Right ventricle myocardium superior (tissue), 1 donor: ENCODE measurements at places on chromosomes 3 and 15. TPM values are rescaled to one million over a fixed set of nuclear protein-coding genes. Genes with fewer than 3 reads are reported as not detected.
A peak's percentile ranks its signal among the peaks of the same experiment; 100 is the strongest.

GRCh38 chr15:38670128-38671005, 105.8 kb upstream of the RASGRP1 start:
- DNase-seq: no peak

- DNase-seq: no peak
Measured at GRCh38 chr15:70936326-70936725, 43.7 kb downstream of the LRRC49 start.

DNA sequence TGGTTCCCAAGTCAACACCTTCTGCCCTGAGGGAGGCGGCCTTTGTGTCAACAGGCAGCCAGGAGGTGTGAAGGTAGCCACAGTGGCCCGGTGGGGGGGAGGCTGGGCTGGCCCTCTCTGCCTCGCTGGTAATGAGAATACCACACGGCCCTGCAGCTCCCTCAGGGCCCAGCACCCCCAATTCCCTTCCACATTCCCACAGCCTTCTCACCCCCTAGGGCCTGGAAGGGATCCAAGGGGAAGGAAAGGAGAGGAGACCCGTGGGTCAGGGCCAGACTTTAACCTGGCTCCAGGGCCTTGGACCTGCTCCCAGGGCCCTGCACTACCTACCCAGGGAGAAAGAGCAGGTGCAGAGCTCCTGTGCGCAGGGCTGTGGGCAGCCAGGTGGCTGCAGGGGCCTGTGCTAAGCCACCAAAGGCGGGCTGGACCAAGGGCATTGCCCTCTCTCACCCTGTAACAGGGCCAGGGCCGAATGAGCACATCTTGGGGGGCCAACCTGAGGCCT, 8.7 kb upstream of the MESP2 start:
- DNase-seq: peak; percentile 32

GRCh38 chr3:117200962-117201361, 491.4 kb downstream of the TUSC7 start:
- no peak for DNase-seq

GRCh38 chr15:34594361-34594760, 10.9 kb upstream of the GOLGA8B start:
- DNase-seq: no peak

DNA sequence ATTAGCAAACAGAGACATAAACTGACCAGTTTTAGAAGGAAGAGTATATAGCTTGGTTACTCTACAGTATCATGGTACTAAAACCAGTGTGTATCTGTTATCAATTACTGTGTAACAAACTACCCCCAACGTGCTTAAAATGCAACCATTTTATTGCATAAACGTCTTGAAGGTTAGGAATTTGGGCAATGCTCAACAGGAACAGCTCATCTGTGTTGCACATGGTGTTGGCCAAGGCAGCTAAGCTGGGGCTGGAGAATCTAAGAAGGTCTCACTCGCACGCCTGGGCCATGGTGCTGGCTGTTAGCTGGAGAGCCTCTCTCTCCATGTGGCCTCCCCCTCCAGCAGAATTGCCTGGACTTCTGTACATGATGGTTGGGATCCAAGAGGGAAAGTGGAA, 81.2 kb upstream of the THBS1 start:
- DNase-seq: no peak

DNA sequence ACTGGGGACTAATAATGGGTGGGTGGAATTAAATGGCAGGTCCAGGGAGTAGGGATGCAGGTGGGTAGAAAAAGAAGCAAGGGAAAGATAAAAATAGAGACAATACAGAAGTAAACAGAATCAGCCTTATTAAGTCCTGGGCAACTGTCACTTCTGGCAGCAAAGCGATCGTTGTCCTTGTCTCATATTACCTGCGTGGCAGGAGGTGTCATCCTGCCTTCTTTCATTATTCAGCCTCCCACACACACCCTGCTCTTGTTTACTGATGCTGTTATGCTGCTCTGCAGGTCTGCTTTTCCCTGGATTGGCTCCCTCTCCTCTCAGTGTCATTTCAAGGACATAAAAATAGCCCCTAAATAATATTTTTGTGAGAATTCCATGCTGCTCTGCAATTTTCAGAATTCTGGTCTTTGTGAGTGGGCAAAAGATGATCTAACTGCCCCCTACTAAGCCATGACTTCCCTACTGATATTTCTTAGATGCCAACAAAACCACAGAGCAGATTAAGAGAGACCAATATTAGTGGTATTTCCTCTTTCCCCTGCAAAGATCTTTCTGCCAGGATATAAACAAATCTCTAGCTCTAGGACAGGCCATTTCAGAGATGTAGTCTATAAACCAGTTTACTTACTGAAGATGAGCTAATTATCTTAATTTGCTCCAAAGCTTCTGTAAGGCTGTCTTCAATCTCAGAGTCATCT, 8.5 kb downstream of the VEPH1 start:
- no peak for DNase-seq

- no peak for DNase-seq
Measured at GRCh38 chr3:101966226-101966625, 116.9 kb downstream of the NFKBIZ start.

DNA sequence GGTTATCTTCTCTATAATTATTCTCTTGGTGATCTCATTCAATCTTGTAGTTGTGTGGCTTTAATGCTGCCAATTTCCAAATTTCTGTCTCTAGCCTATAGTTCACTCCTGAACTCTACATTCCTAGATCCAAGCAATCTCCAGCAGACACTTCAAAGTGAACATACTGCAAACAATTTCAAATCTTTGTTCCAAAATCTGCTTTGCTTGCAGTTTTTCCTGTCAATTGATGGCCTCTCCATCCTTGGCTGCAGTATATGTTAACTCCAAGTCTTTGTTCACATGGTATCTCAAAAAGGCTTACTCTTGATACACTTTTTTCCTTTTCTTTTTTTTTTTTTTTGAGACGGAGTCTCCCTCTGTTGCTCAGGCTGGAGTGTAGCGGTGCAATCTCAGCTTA, 17.4 kb downstream of the NAA50 start:
- no peak for DNase-seq

DNA sequence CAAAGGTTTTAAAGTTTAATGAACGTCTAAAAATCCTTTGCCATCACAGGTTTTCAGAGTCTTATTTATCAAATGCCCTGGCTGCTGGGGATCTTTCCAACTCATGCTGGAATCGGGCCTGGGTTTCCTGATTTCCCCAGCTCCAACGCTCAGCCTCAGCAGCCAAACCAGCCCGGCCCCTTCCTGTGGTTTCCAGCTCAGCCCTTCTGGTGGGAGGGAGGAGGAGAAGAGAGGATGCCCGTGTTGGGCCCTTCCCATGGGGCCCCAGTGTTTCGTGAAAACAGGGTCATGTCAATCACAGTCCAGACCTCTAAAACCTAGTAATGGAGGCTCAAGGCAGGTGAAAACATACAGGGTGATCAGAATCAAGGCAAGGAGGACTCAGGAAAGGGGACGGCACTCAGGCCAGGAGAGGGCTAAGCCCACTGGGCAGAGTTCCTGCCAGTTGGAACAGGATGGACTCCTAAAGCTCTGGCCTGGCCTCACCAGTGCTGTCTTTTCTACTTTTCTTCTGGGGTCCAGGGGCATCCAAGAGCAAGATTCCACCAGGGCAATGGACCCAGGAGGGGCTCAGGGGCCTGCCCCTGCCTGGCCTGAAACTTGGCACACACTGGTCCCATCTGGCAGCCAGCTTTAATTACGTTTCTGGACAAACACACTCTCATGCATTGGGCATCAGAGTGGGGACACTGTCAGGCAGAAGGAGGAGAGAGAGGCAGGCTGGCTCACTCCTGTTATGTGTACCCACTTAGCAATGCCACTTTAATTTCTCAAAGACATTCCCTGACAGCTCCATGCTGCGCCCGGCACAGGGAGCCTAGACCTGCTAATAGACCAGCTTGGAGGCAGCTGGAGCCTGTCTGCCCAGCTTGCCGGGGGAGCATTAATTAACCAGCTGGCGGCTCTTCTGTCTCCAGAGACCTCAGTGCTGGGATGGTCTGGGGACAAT, 194.6 kb downstream of the FAM43A start:
- DNase-seq: peak; percentile 87

- DNase-seq: no peak
Measured at GRCh38 chr15:57972864-57973263, 92.6 kb downstream of the ALDH1A2 start.

- no peak for DNase-seq
Measured at GRCh38 chr15:69034352-69034751, 19.9 kb downstream of the NOX5 start.

DNA sequence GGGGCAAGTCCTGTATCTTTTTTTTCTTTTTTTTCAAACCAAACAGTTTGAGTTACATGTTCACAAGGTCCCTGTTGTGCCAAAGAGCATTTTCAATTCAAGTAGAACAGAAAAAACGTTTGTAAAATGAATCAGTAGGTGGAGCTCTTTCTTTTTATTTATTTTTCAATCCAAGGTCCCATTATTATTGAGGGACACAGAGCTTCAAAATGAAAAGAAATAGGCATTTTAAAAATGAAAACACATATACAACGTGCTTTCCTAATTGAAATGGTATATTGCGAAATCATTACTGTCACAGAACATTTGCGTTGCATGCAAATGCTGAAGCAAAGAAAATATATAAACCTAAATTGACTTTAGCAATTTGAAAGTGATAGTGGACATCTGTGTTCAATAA, 711.0 kb downstream of the MECOM start:
- DNase-seq: no peak

ITPKA gene
- total RNA-seq: 2.6 TPM

WDR72 gene
- 0.13 TPM for total RNA-seq

AP3B2 gene
- 1.7 TPM for total RNA-seq

LRRC2 gene
- total RNA-seq: 122 TPM

RAB6B gene
- 48.5 TPM for total RNA-seq

CPA3 gene
- total RNA-seq: 2.1 TPM

PAK6 gene
- 9.7 TPM for total RNA-seq
